Caco-2 (cell line): ENCODE measurements at places on chromosomes 12 and 14. TPM values are rescaled to one million over a fixed set of nuclear protein-coding genes. Genes with fewer than 3 reads are reported as not detected.

GRCh38 chr14:72383865-72384264, 451.6 kb downstream of the RGS6 start:
- H3K36me3 ChIP-seq = no peaks in the 10 kb centered on the region
- no peak overlapping the region for H3K4me3 ChIP-seq
- H3K4me1 ChIP-seq = no peaks in the 10 kb centered on the region
- no peak overlapping the region for H3K27ac ChIP-seq

GRCh38 chr12:116538682-116539305, 20.4 kb upstream of the MAP1LC3B2 start:
- no peak overlapping the region for H3K27ac ChIP-seq
- DNase-seq = no peak
- H3K36me3 ChIP-seq = no peaks in the 10 kb centered on the region
- no peaks in the 10 kb centered on the region for H3K27me3 ChIP-seq
- H3K4me1 ChIP-seq = peaks cover 15% of the 10 kb centered on the region

DNA sequence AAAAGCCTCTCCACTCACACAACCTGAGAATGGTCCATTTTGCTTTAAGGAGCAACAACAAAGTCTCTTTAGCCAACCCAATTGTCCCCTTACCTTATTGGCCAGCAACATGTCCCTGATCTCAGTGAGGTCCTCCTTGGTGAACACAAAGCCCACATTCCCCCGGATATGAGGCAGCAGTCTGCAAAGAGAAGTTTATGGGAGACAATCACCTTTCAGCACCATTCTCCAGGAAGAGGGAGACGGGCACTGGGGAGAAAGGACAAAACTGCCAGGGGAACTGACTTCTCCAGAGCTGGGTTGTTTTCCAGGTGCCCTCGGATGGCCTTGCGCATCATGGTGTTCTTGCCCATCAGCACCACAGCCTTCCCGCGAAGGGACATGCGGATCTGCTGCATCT, 1.9 kb downstream of the RPLP0 start:
- peaks cover 1% of the 10 kb centered on the region; the same call in 1 of the 2 replicates for H3K36me3 ChIP-seq
- H3K27ac ChIP-seq = peak overlapping the region; percentile 96
- H3K27me3 ChIP-seq = no peaks in the 10 kb centered on the region
- H3K4me1 ChIP-seq = peaks cover 35% of the 10 kb centered on the region
- peak overlapping the region; percentile 81; the same call in 1 of the 2 replicates for H3K4me3 ChIP-seq
- DNase-seq = no peak

DNA sequence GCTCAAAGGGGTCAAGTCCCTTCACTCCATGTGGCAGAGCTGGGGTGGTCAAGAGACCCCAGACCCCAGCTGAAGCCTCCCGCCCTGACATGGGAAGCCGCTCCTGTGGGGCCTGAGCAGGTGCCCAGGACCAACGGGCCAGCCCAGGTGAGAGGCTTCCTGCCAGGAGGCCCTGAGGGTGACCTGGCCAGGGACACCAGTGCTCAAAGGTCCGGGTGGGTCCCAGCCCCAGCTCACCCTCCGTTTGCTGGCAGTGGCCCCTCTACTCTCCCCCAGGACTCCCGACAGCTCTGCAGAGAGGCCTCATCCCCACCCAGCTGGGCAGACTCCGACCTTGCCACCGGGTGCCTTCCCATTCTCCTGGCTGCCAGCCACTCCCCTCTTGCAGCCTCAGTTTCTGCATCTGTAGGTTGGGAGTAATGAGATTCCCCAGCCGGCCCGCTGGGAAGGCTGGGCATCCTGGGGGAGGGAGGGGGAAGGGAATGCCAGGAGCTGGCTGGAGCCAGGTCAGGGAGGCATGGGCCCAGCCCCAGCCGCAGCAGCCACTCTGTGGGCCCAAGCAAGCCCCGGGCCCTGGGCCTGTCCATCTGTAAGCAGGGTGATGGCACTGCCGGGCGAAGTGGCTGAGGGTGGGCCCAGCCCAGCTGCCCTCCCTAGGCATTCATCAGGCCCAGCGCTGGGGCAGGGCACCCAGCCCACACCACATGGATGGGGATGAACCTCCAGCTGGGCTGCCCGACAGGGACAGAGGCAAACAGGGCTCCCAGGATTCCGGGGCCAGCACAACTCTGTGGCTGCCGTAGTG, 10.3 kb upstream of the INF2 start:
- no peaks in the 10 kb centered on the region for H3K27me3 ChIP-seq
- peaks cover 72% of the 10 kb centered on the region for H3K4me1 ChIP-seq
- no peak for DNase-seq
- H3K36me3 ChIP-seq = no peaks in the 10 kb centered on the region
- H3K27ac ChIP-seq = peak overlapping the region; percentile 93
- no peak overlapping the region for H3K4me3 ChIP-seq

- H3K4me1 ChIP-seq = peaks cover 54% of the 10 kb centered on the region
- peak overlapping the region; percentile 48 for H3K4me3 ChIP-seq
- H3K27me3 ChIP-seq = peaks cover 16% of the 10 kb centered on the region
- DNase-seq = no peak
Measured at GRCh38 chr12:4275016-4275869, 1.7 kb downstream of the CCND2 start.

LRP1-AS gene
- not detected in 2 replicates for total RNA-seq
